ENCODE measurements at places on chromosomes 1 and 21.

DNA sequence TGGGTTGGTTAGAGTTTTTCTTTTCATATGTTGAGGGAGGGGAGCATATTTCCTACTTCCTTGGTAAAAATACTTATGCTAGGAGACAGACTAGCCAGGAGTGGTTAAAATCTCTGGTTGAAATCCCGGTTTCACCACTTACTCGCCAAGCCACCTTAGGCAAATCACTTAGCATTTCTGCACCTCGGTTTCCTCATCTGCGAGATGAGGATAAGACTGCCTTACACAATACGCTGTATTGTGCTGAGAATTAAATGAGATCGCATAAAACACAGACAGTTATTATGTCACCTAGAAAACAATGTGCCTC, 1.4 kb downstream of the IFFO2 start:
- no peak for DNase-seq

DNA sequence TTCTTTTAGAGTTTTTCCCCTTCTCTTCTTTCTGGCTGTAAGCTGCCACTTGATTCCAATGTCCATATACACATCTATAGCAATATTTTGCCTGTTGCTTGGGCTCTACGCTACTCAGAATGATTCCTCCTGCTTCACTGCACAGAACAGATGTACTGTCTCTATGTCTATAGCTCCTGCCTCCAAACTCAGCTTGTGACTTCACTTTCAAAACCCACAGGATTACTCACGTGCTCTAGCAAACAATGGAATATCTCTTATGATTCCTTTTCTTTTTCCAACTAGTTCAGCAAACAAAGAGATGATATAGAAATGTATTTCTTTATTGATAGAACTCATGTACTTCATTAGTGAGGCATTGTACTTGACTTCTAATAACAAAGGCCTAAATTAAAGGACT, 80.5 kb upstream of the SOX13 start:
- no peak for DNase-seq

DNA sequence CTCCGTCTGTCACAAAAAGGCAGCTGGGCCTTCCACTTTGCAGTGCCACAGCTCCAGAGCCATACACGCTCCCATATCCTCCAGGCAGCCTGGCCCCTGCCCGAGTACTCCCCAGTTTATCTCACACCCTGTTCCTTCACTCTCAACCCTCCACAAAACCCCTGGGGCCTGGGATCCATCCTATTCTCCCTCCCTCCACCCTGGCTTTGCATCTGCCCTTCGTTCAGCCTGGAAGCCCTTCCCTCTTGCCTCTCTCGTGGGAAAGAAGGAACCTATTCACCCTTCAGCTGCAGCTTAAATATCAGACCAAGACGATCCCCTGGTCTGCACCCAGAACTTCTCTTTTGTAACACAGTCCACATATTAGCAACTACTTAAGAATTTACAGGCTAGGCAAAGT, 56.7 kb downstream of the CAMK2N1 start:
- no peak for DNase-seq

DNA sequence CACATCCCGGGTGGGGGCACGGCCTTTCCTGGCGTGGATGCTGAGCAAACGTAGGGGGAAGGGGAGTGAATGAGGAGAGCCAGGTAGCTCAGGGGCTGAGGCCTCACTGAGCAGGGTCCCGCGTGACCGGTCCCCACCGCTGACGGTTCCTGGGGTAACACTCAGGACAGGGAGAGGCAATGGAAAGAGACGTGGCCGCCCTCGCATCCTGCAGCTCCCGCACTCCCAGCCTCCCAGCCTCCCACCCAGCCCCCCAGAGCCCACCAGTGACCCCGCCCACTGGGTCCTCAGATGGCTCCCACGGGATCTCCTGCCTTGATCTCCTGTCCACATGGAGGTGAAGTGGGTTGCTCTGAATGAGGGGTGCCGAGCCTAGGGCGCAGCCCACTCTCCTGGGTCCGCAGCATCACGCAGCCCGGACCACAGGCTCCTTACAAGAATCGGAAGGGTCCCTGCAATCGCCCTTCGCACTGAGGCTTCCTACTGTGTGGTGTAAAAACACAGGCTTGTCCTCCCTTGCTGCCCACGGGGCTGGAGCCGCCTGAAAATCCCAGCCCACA, 2.4 kb downstream of the TSPEAR start:
- DNase-seq: no peak

DNA sequence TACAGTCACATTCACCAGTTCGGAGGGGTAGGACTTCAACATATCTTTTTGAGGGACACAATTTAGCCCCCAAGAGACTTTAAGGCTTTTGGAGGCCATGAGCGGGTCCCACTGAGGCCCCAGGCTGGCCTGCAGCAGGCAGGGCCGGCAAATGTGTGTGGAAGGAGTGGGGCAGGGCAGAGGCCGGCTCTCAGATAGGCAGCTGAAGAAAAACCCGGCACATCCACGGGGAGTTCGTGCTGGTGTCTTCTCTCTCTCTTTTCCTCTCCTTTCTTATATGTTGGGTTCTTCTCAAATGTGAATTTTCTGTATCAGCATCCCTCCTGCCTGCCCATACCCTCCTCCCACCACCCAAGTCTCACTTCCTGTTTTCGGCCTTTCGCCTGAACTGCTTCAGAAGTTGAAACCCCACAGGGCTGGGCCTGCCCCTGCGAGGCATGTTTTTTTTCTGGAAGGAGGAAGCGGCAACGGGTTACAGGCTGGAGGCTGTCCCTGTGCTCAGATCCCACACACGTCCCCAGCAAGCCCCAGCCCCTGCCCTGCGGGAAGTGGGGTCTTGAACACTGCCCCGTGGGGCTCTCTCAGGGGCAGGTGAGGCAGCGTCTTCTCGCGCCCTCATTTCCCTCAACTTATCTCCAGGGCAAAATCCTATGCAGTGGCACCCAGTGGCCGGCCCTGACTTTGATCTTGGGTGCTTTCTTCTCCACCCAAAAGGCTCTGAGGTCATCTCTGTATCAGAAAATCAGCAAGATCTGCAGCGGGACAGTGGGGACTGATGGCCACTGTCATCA, 9.7 kb upstream of the UMODL1 start:
- DNase-seq: no peak

DNA sequence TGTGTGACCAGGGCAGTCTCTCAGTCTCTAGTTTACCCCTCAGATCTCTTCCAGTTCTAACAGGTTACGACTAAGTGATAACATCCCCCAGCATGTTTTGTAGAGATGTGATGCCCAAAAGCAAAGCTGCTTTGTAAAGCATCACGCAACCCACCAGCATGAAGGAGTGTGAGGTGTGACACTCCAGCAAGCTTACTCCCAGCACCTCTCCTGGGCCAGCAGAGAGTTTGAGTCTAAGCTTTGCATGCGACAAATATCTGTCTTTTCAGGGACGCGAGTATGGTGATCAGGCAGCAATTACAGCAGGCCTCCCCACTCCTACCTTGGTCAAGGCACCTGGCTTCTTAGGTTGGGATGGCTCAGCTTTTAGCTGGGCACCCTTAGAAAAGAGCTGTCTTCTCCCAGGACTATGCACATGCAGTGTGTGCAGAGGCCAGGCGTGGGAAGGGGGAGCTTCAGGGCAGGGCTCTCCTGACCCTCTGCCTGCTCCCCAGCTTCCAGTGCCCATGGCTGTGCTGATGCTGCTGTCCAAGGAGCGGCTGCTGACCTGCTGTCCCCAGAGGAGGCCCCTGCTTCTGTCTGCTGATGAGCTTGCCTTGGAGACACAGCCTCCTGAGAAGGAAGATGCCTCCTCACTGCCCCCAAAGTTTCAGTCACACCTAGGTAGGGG, 48.2 kb downstream of the ELK4 start:
- no peak for DNase-seq

- DNase-seq: no peak
These were observed 79.4 kb downstream of the ITPKB start for GRCh38 chr1:226659641-226660040.

DNA sequence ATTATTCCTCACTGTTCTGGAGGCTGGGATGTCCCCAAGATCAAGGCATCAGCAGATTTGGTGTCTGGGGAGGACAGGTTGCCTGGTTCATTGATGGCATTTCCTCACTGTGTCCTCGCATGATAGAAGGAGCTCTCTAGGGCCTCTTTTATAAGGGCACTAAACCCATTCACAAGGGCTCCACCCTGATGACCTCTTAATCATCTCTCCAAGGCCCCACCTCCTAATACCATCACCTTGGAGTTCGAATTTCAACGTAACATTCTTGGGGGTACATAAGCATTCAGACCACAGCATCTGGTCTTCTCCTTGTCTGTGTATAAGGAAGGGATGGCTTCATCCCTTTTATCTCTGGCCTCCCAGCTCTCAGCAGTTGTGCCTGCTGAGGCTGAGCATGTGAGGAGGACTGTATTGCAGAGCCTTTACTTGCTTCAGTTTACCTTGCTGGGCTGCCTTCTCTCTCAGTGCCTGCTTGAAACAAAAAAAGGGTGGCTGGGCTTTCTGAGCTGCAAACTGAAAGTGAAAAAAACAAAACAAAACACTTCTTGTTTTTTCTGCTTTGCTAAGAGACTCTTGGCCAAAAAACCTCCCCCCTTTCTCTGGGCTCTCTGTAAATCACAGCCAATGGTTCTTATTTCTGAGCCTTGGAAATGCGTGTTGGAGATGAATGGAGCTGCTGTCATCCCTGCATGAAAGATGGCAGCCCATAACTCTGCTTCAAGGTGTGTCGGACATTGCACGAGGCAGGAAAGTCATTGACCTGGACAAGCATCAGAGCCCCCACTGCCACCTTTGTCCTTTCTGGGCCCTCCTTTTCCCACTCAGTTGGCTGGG, 75.8 kb downstream of the RHOU start:
- no peak for DNase-seq

- no peak for DNase-seq
These were observed 972 bp upstream of the KDM4A start for GRCh38 chr1:43648876-43649477.

GRCh38 chr1:109427171-109427467, 871 bp upstream of the PSMA5 start:
- DNase-seq: no peak

DNA sequence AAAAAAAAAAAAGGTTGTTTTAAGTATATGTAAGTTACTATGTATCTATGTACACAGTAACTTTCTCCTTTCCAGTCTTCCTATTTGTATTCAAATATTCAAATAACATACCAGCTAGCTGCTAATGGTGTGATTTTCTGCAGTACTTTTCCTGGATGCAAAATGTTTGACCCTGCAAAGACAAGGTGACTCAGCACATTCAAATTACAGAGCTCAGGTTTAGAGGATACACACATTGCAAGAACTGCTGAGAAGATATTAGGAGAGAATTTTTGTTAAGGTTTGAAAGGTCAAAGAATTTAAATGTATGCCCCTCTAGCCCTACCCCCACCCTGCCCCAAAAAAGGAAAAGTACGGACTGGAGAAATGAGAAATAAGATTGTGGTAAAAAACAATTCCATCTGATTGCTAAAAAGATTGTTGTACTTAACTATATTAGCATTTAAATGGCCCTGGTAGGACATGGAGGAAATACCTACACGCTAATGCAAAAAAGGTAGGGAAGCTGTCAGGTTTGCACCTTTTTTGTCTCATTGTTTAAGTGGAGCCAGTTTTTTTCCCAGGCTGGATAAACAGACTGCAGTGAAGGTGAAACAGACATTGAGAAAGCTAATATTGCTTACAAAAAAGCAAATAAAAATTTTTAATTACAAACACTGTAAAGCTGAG, 45.6 kb downstream of the ZNF281 start:
- DNase-seq: no peak

GRCh38 chr21:43825242-43825935, 36.0 kb downstream of the RRP1 start:
- DNase-seq: no peak

GRCh38 chr1:113891631-113892220, 4.3 kb upstream of the BCL2L15 start:
- no peak for DNase-seq

DNA sequence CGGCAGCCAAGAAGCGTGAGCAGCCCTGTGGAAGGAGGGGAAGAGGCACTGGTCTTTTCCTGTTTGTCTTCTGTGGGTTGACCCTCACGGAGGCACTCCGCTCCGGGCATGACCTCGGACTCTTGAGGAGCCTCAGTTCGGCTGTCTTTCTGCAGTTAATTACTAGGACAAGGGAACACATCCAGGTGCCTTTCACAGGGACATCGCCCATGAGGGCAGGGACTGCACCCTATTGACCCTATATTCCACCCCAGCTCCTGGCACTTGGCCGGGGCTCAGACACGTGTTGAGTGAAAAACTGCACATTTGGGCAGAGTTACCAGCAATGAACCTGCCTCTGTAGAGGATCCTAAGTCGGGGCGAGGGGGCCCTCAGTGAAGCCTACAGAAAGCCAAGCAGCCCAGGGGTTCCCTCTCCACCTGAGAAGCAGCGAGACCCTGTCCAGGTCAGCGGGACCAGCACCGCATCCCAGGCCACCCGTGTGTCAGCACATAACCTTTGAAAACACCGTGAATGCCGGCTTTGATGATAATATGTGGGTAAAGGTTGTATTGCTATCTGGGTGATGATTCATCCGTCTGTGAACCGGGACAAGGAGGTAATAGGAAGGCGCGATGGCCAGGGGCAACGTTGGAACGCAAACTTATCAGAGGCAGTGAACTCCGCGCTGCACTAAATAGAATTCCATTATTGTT, 161.4 kb upstream of the ARHGEF16 start:
- no peak for DNase-seq

- no peak for DNase-seq
These were observed at the start of gene NAV1 for GRCh38 chr1:201538612-201539551. Gene NAV1, plus strand, starts transcription at chr1:201539127. Its CDS starts 83,758 bp downstream, at chr1:201622885.

DNA sequence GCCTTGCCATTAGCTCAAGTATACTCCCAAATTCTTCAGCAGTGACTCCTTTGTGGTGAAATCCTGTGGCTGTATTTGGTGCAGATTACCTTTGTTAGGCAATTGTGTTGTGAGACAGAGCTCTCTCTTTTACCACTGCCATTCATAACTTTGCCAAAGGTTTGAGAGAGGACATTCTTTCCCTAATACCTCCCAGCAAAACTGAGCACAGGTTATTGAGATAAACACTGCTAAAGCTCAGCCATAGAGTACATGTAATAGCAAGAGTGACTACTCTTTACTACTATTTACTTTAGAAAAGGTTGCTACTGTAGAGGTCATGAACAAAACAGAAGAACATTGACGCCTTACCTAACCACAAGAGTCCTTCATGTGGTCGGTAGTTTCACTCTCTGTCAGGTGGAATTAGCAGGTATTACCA, 514.0 kb upstream of the ADAMTS5 start:
- no peak for DNase-seq

- no peak for DNase-seq
These were observed 554.1 kb upstream of the OLFM3 start for GRCh38 chr1:102550729-102551384.

GRCh38 chr1:209741193-209741592, 14.7 kb upstream of the TRAF3IP3 start:
- DNase-seq: no peak

GRCh38 chr1:215905493-215906115, 338.5 kb downstream of the KCTD3 start:
- no peak for DNase-seq

- DNase-seq: no peak
These were observed 41.6 kb upstream of the USP1 start for GRCh38 chr1:62395291-62395690.
